ENCODE measurements at places on chromosomes 12 and 14.

DNA sequence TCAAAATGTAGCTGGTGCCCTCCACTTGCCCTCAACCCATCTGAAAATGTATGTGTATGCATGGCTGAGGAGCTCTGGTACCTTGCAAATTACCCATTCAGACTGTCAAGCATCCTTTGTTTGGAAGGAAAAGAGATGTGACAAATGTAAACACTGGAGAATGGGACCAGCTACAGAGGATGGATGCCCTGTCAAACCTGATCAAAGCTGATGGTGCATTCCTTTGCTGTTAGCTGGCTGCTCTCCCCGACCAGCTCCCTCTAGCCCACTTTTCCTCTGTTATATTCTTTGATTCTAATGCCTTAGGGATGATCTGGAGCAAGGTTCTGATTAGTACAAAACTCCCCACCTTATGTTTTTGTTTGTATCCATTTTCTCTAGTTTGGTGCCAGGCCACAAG, 310.3 kb downstream of the C12orf75 start:
- no peak for DNase-seq

DNA sequence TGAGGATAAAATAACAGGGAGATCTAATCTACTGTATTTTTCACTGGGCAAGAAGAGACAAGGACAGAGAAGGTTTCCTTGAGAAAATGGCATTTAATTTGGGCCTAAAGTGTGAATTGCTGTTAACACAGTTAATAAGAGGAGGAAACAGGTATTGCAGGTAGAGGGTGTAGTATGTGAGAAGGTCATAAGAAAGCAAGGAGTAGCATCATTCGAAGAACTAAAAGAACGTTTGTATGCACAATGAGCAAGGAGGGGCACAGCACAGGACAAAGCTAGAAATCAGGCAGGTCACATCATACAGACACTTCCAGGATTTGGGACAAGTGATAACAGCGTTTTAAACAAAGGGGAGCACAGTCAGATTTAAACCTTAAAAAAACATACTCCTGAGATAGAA, 85.1 kb upstream of the PLEKHA5 start:
- DNase-seq: no peak

DNA sequence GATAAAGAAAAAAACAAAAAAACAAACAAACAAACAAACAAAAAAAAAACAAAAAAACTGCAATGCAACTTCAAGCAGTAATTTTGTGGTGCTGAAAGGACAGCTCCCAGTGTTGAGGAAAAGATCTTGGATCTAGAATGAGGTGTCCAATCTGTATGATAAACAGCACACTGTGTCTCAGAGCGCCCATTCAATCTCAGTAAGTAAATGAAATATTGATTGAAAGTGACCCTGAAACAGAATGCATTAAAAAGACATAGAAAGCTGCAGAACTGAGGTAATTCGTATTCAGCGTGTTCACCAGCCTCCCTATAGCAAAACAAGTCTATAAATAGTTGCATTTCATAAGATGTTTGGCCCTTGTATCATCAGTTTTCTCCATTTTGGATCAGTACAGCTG, 153.0 kb downstream of the NOVA1 start:
- no peak for DNase-seq

DNA sequence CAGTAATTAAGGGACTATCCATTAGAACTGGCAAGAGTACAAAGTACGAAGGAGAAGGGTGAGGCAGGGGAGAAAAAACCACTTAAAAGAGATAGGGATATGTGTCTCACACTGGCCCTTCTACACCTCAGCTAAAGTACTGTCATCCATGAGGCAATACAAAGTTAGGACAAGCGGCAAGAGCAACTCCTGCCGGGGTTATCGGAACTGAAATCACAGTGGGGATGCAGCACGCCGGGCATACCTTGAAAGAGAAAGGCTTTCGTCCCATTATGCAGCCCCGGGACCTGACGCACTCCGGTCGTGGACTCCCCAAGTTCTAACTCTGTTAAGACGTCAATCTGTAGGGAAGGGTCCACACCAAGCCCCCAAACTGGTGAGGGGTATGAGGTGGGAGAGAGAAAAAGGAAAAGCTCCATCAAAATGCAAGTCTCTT, 1.1 kb downstream of the NELL2 start:
- DNase-seq: peak; percentile 39

DNA sequence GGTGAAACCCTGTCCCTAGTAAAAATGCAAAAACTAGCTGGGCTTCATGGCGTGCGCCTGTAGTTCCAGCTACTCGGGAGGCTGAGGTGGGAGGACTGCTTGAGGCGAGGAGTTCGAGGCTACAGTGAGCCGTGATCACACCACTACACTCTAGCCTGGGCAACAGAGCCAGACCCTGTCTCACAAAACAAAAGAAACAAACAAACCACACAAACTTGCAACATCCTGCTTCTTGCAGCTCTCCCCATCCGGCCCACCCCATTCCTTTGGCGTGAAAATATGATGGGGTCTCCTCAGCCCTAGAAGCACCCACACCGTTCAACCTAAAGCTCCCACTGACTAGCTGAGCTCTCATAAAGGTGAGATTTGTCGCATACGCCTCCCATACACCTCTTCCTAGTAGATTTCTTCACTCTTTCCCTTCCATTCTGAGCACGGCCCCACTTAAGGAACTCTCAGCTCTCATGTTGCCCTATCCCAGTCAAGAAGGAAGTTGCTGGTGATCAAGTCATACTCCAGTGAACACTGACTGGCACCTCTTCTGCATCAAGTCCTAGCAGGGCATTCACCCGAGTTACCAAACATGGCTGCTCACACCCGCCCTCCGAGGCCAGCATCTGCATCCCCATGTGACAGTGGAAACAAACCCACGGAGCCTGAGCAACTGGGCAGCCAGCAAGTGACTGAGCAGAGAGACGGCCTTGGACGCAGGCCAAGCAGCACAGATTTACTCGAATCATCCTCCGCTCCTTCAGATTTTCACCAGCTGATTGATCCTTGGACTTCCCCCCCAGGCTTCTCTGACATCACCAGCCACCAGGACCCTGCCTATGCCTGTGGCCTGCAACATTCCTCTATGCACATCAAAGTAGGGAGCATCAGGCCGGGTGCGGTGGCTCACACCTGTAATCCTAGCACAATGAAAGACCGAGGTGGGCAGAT, 18.9 kb upstream of the CD27 start:
- peak; percentile 71 for DNase-seq

DNA sequence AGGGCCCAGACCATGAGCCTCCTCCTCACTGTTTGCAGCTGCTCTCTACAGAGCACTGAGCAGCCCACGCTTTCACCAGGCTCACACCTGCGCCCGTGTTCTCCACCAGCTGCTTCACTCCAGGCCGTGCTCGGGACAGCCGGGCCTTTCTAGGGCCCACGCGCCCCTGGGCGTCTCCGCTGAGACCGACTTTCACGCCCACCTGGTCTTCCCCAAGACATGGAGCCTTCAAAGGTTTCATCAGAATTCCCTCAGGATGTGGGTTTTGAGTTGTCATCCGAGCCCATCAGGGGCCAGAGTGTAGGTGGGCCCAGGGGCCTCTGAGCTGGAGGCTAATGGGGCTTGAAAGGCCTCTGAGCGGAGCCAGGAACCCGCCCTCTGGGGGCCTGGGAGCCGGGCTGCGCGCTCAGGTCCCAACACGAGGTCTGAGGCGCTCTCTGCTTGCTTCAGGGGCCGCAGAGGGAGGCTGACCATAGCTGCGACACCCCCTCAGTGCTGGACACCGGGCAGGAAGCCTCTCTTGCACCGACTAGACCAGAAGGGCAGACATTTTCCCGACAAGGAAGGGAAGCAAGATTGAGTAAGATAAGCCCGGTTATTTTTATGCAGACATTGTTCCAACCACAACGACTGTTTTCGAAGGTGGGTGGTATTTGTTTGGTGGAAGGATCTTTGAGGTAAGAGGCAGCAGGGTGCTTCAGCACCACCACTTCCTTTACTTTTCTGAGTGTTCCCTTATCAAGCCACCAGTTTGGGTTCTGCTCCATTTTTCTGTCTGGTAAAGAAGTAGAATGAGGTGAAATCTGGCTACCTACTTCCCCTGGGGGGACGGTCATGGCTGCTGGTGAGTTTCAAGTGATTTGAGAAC, 125.0 kb upstream of the FUT8 start:
- DNase-seq: peak; percentile 69

DNA sequence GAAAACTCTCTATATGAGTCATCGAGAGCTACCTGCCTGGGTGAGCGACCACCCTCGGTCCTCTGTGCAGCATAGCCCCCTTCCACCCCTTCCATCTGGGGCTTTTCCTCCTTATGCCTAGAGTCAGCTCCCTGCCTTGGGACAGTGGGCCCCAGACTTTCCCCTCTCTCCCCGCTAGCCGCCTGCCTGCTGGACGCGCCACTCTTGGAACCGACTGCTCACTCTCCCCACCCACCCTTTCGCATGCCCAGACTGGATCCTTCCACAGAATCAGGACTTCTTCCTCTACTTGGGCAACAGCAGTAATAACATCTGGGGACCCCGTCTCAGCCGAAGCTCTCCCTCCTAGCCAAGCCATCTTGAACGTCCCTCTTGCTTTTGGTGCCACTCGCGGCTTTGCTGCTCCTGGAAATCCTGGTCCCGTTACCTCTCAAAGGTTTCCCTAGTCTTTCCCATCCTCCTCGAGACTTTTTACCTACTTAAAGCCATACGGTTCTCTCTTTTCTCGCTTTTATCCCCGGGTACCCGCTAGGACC, 671 bp downstream of the ESYT1 start:
- no peak for DNase-seq

DNA sequence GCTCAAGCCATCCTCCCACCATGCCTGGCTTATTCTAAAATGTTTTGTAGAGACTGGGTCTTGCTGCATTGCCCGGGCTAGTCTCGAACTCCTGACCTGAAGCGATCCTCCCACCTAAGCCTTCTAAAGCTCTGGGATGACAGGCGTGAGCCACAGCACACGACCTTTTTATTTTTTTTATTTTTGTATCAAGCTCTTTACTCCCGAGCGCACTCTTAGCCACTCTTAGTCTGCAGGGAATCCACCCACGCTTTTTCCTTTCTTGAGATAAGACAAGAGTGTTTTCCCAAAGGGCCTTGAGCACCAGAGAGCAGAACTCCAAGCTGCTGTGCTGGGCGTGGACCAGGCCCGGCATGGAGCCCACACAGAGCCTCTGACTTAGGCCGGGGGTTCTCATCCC, 23.4 kb downstream of the MAP1LC3B2 start:
- no peak for DNase-seq

GRCh38 chr12:103560604-103561101, 26.4 kb upstream of the STAB2 start:
- no peak for DNase-seq

- no peak for DNase-seq
These were observed 31.4 kb upstream of the SOX5 start for GRCh38 chr12:23980826-23981225.
